ENCODE measurements at places on chromosomes 7 and 10.

- DNase-seq: no peak
Observed at GRCh38 chr7:18290865-18291264, 204.7 kb upstream of the HDAC9 start.

GRCh38 chr10:49429458-49429857, 33.6 kb upstream of the DRGX start:
- no peak for DNase-seq

DNA sequence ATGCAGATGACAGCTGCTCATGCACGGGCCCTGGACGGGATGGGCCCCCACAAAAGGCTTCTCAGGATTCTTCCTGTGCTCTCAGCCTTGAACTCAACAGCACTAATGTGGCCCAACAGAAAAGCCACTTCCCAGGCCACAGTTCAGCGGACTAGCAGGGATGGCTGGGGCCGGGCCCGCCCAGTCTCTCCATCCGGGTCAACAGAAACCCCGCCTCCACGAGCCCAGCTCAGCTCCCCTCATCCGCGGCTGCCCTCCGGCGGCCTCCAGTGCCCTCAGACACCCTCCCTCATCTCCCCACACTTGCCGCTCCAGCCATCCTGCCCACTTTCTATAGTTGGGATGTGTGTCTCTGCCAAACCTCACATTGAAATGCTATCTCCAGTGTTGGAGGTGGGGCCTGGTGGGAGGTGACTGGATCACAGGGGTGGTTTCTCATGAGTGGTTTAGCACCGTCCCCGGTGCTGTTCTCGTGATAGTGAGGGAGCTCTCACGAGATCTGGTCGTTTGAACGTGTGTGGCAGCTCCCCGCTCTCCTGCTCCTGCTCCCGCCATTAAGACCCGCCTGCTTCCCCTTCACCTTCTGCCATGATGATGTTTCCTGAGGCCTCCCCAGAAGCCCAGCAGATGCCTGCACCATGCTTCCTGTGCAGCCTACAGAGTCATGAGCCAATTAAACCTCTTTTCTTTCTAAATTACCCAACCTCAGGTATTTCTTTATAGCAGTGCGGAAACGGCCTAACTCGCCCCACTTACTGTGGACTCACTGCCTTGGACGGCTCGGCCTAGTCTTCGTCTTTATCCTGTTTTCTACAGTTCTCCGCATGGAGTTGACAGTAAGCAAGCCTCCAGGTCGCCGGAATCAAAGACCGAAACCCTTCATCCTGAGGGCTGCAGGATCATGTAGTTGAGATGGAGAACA, 169.9 kb upstream of the RNF32 start:
- DNase-seq: no peak

GRCh38 chr10:86177537-86178155, 188.9 kb downstream of the GRID1 start:
- DNase-seq: no peak

DNA sequence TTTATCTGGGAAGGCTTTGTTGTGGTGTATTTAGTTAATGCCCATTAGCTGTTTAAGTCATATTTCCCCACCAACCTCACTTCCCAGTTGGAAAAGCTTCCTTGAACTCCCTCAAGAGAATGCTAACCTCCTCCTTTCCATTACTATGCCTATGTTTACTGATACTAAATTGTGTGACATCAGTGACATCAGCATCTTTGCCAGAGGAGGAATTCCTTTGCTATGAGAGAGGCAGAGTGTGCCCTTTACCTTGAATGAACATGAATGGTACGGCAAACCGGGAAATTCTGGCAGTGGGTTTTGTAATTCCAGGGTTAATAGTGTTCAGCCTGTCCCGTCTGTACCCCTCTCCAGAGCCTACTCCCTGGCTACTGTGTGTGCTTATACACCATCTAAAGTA, 22.1 kb upstream of the GLCCI1 start:
- no peak for DNase-seq

DNA sequence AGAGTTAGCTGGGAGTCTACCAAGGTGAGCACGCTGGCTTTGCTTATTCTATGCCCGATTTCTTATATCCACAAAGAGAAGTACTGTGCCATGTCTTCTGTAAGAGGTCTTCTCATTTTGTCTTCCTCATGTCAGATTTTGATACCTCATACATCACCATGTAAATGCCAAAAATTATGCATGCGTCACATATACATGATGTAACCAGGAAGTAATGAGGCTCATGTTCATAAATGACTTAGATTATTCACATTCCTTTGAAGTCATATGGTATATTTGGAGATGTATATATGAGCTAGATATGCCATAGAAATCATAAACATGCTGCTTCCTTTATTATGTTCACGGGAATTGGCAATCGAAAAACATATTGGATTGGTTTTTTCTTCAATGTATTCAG, 97.7 kb upstream of the CELF2 start:
- no peak for DNase-seq

DNA sequence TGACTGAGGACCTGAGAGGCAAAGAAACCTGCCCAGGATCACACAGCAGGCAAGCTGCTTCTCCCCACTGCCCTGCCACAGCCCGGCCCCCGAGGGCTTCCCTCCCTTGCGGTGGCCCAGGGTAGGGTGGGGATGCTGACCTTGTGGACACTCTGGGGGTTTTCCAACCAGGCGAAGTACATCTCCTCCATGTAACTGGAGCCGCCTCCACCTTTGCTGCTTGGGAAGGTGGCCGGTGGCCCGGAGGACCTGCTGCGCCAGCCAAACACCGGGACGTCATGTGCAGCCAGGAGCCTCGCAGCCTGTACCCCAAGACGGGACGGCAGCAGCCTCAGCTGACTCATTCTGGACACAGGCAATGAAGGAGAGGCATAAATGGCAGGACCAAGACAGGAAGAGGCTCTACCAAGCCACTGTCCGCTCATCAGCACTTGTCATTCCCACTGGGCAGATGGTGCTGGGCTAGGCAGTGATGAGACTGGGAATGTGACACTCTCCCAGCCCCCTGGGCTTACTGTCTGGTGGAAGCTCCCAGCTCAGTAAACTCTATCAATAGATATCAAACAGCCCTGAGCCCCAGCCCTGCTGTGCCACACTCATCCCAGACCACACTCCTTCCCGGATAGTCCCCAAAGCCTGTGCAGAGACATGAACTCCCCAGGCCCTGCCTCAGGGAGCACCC, 3.7 kb downstream of the OGDHL start:
- no peak for DNase-seq

DNA sequence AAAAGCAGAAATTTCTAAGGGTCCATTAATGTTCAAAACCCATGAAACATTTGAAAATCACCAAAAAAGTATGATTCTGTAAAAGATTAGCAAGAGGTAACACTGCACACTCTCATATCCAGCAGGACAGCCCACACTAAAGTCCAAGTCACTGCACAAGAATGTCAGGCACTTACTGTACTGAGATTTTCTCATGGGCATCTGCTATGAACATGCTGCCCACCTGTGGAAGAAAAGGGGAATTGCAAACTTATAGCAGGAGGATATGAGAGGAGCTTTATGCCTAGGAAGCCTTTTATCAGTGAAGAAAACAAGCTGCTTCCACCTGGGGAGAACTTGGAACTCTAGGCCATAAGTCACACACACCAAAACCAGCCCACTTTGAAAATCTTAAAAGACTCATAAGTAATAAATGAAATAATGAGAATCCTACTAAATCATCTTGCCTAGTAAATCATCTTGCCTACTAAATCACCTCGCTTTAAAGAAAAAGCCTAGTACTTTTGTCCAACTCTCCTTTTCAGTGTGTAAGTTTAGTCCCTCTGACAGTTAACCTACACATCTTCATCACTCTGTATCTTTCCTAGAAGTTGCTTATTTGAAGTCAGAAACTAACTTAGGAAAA, 46.1 kb downstream of the ARMH3 start:
- peak; percentile 57 for DNase-seq

GRCh38 chr10:107059872-107060271, 104.6 kb downstream of the SORCS1 start:
- DNase-seq: no peak

- no peak for DNase-seq
Observed at GRCh38 chr10:16646181-16647059, 124.7 kb upstream of the C1QL3 start.

- DNase-seq: no peak
Observed at GRCh38 chr10:72186258-72186981, 29.4 kb upstream of the ANAPC16 start.

GRCh38 chr7:102891693-102892261, 21.0 kb upstream of the LRRC17 start:
- no peak for DNase-seq

DNA sequence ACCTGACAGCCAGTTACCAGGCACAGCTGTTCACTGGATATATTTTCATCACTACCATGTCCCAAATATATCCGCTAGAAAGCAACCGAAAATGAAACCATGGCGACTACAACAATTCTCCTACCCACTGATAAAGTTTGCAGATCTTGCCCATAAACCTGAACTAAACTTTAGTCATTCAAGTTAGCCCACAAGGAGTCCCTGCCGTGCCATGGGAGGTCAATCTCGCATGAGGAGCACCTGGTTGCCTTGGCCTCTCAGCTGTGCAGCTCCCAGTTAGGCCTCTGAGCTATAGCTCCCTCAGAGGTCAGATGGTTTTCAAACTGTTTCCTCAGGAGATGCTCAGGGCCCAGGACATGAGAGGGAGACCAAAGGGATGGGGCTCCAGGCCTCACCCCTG, 211.1 kb upstream of the RNF32 start:
- no peak for DNase-seq

DNA sequence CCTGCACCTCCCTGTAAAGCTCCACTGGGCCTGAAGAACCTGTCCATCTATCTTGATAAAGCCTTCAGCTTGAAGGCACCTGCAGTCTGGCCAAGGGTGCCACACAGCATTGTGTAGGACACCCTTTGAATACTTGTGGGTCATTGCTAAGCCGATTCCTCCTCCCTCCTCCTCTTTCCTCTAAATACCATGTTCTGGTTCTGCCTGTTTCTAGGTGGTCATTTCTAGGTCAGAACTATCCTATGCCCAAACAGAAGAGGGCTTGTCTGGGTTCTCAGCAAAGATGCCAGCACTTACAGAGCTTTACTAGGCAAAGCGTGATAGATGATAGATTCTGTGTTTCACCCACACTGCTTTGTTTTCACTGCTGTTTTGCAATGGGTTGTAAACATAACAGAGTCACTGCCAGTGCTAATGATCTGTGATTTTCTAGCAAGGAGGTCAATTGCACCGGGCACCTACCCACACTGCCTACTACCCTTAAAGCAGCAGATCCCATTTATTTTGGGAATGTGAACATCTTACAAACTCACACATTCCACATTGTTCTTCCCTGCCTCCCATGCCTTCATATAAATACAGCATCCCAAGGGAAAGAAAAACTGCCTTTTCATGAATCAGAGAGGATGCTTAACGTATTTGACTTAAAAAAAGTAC, 279.1 kb upstream of the PITRM1 start:
- no peak for DNase-seq

DNA sequence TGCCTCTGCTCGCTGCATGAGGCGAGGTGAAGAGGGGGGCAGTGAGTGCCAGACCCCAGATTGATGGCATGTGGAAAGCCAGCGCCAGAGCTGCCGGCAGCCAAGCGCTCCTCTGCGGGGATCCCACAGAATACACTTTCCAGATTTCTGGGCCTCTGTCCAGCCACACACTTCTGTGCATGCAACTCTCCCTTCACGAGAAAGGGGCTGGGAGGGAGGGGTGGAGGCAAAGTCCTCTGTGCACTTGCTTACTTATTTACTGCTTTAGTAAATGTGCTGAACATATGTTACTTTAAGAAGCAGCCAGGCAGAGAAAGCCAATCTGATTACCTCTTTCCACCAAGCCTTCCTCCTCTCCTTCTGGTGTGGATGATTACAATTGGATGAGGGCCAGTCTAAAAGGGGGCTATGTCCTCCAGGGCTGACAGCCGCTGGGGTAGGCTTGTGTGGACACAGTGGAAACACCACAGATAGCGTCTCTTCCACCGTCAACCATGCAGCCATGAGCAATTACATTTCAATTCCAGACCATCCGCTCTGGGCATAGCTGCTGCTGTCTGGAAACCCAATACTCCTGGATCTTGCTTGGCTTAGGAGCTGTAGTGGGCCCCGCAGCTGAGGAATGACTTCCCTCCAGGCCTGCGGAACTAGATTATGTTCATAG, 322.8 kb upstream of the ANKRD30A start:
- no peak for DNase-seq

DNA sequence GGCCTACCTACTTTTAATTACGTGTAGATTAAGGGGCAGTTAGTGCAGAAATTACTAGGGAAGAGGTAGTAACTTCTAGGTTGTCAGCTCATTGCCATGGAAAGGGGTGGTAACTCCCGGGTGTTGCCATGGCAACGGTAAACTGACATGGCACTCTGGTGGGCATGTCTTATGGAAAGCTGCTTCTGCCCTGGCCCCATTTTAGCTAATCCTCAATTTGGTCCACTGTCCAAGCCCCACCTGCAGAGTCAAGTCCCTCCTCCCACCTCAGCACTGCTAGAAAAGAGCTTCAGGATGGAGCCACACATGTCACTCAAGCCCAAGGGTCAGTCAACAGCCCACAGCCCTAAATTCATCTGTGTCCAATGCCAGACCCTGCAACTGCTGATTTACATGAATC, 7.5 kb upstream of the ZKSCAN1 start:
- DNase-seq: no peak

DNA sequence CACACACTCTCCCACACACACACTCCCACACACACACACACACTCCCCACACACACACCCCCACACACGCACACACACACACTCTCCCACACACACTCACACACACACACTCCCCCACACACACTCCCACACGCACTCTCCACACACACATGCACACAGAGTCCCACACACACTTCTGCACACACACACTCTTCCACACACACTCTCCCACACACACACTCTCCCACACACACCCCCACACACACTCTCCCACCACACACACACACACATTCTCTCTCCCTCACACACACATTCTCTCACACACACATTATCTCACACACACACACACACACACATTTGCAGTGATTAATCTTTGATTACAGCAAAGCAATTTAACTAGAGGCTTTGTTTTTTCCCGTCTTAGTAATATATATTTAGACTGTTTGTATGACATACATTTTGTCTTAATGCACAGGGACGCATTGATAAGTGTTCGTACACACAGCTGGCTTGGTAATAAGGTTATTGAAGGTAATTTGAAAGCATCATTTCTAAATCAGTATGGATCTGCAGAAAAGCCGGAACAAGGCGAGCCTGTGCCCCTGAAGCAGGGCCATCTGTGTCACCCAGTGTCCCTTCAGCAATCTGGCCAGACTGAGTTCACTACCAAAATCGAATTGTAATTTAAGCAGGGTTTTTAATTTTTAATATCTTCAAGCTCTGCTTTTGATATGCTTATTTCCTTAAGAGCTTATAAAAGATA, 69.9 kb upstream of the SH2B2 start:
- DNase-seq: no peak

GRCh38 chr7:22563621-22564241, 63.7 kb upstream of the STEAP1B start:
- no peak for DNase-seq

DNA sequence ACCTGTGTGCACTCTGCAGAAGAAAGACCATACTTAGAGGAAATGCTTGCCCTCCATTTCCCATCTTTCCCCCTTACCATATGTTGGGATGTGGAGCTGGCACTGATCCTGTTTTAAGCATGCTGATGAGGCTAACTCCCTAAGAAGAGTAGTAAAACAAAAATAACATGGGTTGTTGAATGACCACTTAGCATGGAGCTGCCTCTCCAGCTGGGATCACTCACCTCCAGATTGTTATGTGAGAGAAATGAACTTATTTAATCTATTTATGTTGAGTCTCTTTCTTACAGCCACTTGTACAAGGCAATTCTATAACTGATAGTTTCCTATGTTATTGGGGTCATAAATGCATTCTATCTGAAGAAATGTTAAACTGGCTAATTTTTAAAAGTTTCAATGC, 17.0 kb downstream of the CTTNBP2 start:
- DNase-seq: no peak

GRCh38 chr10:128001363-128001745, 94.5 kb downstream of the PTPRE start:
- no peak for DNase-seq

- no peak for DNase-seq
Observed at GRCh38 chr7:1662101-1662500, 8.0 kb upstream of the ELFN1 start.

Measured in DND-41 (cell line).